ENCODE measurements at places on chromosomes 1 and 21. TPM values are rescaled to one million over a fixed set of nuclear protein-coding genes. Genes with fewer than 3 reads are reported as not detected.

DNA sequence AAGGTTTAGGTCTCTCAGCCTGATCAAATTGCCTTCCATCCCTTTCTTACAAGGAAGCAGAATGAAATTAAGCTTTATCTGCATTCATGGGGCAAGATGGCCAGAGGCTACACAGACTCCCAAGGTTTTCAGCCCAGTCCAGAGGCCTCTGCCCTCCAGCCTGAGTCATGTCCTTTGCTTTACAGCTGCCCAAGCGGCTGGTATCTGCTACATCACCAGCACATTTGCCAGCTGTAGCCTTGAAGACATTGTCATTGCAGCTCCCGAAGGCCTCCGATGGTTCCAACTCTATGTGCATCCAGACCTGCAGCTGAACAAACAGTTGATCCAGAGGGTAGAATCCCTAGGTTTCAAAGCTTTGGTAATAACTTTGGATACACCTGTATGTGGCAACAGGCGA lies 16.0 kb downstream of the HAO2 start:
- DNase-seq, result no peak

GRCh38 chr1:6603915-6604558 lies 1.4 kb upstream of the KLHL21 start:
- no peak for DNase-seq

DNA sequence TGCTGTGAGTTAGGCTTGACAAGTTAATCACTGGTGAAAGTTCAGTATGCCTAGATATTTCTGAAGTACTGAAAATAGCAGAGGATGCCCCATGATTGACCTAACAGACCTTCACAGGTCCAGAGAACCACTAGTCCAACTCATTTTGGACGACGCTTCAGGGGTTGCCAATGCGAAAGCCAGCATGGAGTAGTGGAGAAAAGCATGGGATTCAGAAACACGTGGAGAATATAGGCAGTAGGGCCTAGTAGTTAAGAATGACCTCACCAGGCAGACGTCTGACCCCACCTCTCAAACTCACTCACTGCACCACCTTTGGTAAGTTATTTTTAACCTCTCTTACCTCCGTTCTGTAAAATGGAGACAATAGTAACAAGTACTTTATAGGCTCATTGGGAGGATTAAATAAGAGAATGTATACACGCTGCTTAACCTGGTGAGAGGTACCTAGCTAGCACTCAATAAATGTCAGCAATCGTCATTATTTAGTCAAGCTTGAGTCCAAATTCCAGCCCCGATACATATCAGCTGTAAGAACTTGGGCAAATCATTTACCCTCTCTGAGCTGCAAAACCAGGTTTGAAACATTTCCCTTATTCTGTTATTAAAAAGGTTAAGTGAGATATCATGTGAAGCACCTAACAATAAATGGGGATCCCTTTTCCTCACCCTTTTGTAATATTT lies 13.2 kb downstream of the PLPP3 start:
- DNase-seq, result no peak

GRCh38 chr21:45596704-45597318 lies 46.7 kb upstream of the PCBP3 start:
- DNase-seq, result peak; percentile 73

DNA sequence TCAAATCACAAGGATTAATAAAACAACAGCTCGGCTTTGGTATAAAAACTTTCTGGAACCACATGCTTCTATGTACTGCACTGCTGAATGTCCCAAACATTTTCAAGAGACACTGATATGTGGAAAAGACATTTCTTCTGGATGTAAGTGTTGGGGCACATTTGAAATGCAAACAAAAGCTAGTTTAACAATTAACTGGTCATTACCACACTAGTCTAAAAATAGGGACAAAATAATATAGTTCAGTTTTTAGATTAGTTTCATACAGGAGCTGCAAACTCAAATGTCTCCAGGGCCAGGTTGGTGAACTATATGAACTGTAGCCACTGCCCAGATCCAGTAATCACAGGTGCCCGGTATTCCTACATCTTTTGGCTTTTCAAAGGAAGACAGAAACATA lies 3.2 kb downstream of the IL23R start:
- DNase-seq, result no peak

DNA sequence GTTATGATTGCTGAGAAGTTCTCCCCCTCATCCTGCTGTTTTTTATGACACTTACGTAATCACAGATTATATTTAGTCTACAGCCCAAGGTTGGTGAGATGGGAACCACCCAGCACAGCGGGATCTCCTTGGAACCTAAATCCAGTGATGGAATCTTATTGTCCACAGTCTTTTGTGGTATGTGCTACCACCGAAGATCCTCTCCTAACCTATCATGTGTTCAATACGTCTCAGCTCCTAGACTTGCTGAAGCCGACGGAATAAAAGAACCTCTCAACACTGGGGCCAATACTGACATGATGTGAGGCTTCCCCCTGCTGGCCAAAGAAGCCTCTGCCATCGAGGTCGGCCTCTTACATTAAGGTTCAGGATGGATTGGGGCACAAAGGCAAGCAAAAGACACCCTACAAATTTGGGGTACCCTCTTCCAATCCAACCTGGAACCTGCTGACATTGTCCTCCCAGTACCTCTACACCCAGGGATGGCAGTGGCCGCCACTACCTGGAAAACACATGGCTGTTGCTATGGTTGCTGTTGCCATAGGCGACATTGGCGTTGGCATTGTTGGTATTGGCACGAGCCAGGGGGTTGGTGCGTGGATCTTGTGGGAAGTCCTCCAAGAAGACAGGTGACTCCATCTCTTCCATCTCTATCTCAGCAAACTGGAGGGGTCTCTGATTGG lies 19.4 kb upstream of the KIF21B start:
- DNase-seq, result peak; percentile 53

GRCh38 chr1:233359431-233359830 lies 31.9 kb downstream of the MAP3K21 start:
- DNase-seq, result no peak

LAMC2 gene
- 0.22 TPM for total RNA-seq

Measured in activated T-helper 1 cell treated with anti-CD3 and anti-CD28 coated beads, Interleukin-12 subunit alpha, Interleukin-12 subunit beta, Interleukin-2, Interleukin-4 antibody, amounts not matched to agents 30 ng/mL and 10 ng/mL and 1 ng/mL, durations not matched to agents 14 hours and 24 hours and 36 hours (primary cell).